ENCODE measurements at places on chromosomes 5 and 9. TPM values are rescaled to one million over a fixed set of nuclear protein-coding genes. Genes with fewer than 3 reads are reported as not detected.

The RETREG1 gene
- not detected for total RNA-seq

The CACFD1 gene
- total RNA-seq = 5.0 TPM

The CAPSL gene
- not detected for total RNA-seq

The ENTPD2 gene
- total RNA-seq = not detected

The LCN2 gene
- total RNA-seq = not detected

The PSD2 gene
- not detected for total RNA-seq

The CTXN3 gene
- total RNA-seq = not detected

The SLCO6A1 gene
- total RNA-seq = not detected

The MCTP1 gene
- 104 TPM for total RNA-seq

The DAB2 gene
- 102 TPM for total RNA-seq

The ANXA2R gene
- 8.1 TPM for total RNA-seq

The CDKN2B-AS1 gene
- 1.1 TPM for total RNA-seq

The GABRA1 gene
- total RNA-seq = not detected

The RMRP gene
- total RNA-seq = 1,920 TPM

The TAS2R1 gene
- total RNA-seq = not detected

The GRIN3A gene
- total RNA-seq = not detected

The CEP78 gene
- 27.0 TPM for total RNA-seq

The AIF1L gene
- total RNA-seq = 19.2 TPM

The HAVCR2 gene
- not detected for total RNA-seq

The ARHGEF28 gene
- total RNA-seq = 43.8 TPM

The MINAR2 gene
- not detected for total RNA-seq

The TGFBI gene
- 36.1 TPM for total RNA-seq

Data from mammary microvascular endothelial cell (primary cell).